Nucleus accumbens (tissue), 56 donors: ENCODE measurements at places on chromosomes 13 and 19.
A peak's percentile ranks its signal among the peaks of the same experiment; 100 is the strongest.

GRCh38 chr19:12880551-12881171 is 588 bp downstream of the DNASE2 start:
- no peak for DNase-seq

- no peak for DNase-seq
These were observed at the start of gene INSL3 for GRCh38 chr19:17821190-17821589. Gene INSL3 (minus strand): TSS chr19:17821519. CDS start chr19:17821506, 13 bp downstream.

- DNase-seq = no peak
These were observed 540.7 kb upstream of the SLITRK5 start for GRCh38 chr13:87130423-87130822.

- DNase-seq = no peak
These were observed 1.6 kb downstream of the DIAPH3 start for GRCh38 chr13:60162096-60162495.

- DNase-seq = no peak
These were observed 17.6 kb downstream of the PPP1R12C start for GRCh38 chr19:55099557-55100506.

DNA sequence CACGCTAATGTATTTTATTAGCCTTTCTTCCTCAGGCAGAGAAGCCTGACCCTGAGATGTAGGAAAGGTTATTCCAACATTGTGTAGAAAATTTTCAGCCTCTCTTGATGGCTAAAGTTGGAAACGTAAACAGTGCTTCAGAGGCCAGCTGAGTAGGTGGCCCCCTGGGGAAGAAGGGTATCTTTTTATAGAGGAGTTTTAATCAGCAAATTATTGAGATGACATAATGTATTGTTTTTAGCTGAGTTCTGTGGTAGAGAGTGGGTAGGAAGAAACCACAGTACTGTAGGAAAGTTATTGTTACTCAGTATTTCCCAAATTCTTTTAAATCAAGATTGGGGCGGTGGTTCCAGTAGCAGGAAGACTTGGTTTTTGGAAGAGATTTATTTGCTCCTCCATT is 268.8 kb downstream of the DLEU7 start:
- no peak for DNase-seq

DNA sequence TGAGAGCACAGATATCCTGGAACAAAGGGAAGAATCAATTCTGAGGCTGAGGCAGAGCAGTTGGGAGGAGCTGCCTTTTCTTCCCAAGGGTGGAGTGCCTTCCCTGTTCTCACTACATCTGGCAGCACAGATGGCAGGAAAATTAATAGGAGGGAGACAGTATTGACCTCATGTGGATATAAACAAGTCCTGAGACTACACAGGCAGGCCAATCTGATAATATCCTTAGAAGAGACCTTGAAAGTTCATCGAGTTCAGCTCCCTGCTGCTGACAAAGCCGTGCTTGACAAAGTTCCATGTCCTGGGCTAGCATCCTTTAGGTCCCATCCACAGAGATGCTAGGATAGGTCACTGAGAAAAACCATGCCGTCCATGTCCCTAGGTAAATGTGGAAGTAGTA is 1451.5 kb downstream of the EFNB2 start:
- DNase-seq = no peak

GRCh38 chr13:111281751-111282311 is 38.6 kb upstream of the TEX29 start:
- DNase-seq = peak; percentile 41

DNA sequence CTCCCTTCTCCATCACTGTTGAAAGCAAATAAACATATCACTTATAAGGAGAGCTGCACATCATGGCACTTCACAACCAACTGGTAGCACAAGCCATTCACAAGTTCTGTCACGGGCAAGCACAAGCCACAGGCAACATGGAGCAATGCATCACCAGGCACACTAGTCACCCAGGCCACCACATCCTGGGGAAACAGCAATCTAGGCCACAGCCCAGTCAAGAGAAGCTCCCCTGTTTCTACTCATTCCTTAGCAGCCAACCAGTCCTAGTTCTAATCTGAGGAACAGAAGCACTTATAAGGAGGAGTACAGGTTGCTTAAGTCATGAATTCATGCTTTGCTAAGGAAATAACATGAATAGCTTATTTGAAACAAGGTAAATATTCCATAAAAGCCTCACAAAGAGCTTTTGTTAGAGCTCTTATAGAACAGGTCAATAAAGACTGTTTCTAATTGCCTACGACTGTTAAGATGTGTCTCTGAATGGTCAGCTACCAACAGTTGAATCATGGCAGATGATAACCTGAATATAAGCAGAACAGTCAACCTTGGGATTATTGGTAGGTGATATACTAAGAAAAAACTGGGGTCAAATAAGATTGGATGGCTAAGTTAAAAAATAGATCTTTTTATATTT is 169.0 kb downstream of the TBC1D4 start:
- no peak for DNase-seq

GRCh38 chr13:84430446-84430845 is 548.2 kb upstream of the SLITRK1 start:
- no peak for DNase-seq
